Naive B cell (primary cell): ENCODE measurements at places on chromosomes 6 and 20.

DNA sequence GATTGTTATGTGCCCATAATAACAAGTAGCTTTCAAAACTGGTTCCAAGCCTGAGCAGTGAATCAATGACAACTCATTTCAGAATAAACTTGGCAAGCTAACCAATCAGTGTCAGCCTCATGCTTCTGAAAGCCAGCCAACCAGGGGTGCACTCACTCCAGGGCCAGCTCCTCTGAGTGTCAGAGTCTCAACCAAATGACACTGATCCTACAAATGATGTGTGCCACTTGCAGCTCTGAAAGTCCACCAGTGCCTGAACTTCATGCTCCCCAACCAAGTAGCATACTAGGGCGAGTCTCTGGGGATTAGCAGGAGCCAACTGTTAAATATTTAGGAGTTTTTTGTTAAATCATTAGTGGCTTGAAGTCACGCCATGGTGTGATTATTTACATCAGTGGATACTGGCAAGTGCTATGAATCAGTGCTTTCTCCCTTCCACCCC is 4.5 kb downstream of the IYD start:
- no peak for DNase-seq

- DNase-seq = peak; percentile 73
Measured at GRCh38 chr6:169654598-169655391, 47.0 kb downstream of the WDR27 start.

- DNase-seq = no peak
Measured at GRCh38 chr6:151230277-151230577, 9.5 kb upstream of the AKAP12 start.

GRCh38 chr6:90586546-90586835 is 381 bp downstream of the MAP3K7 start:
- no peak for DNase-seq

- DNase-seq = peak; percentile 74
Measured at GRCh38 chr20:36098364-36098763, 56.2 kb upstream of the EPB41L1 start.

- no peak for DNase-seq
Measured at GRCh38 chr20:5595744-5596143, 154.5 kb upstream of the SHLD1 start.

DNA sequence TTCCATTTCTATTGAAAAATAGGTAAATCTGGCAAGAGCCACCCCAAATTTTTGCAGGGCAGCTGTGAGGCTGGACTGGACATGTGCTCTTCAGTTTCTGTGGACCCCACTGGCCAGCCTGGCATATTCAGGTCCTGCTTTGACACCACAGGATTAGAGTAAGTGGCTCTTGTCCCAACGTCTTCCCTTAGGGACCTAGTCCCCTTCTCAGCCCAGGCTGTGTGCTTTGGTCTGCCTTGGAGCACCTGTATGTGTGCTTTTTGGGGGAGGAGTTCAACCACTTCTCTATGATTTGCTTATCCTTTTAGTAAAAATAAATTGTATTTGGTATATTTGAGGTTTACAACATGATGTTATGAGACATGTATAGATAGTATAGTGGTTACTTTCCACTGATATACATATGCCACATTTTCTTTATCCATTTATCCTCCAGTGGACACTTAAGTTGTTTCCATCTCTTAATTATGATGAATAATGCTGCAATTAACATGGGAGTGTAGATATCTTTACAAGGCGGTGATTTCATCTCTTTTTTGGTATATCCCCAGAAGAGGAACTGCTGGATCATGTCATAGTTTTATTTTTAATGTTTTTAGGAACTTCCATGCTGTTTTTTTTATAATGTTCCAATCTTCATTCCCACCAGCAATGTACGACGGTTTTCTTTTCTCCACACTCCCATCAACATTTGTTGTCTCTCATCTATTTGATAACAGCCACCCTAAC is 167.8 kb upstream of the UST start:
- no peak for DNase-seq

- DNase-seq = no peak
Measured at GRCh38 chr6:154404791-154405400, 48.3 kb upstream of the IPCEF1 start.

GRCh38 chr20:57940868-57941522 is 231.2 kb upstream of the PMEPA1 start:
- DNase-seq = no peak

- DNase-seq = no peak
Measured at GRCh38 chr6:15751721-15752350, 89.0 kb upstream of the DTNBP1 start.

DNA sequence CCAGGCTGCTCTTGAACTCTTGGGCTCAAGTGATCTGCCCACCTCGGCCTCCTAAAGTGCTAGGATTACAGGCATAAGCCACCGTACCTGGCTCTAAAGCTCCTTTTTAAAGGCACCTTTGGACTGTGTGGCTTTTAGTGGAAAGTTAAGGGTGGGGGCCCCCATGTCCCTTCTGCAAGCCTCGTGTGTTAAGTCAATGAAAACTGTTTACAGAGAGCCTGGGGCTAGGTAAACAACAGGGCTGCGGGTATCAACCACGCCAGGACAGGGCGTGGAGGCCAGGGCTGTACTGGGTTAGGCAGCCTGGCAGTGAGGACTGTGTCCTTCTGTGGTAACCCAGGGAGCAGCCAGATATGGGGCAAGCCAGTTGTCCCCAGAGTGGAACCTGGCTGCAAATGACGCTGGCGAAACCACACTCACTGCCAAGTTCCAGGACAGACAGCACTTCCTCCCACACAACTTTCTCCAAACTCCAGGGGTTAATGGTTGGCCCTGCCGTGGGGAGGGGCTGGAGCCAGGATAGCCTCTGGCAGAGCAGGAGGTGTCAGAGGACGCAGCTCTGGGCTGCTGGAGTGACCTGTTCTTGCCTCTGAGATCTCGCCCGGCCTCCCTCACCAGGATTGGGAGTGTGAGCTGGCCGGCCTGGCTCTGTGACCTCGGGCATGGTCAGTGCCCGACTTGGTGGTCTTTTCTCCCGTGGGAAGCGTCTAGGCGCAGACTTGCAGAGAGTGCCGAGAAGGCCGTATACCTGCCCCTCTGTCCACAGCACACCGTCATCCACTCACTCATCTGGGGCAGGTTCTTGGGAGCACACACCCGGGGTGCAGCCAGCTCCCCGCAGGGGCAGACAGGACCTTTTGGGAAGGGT is 3.2 kb downstream of the SLC17A9 start:
- DNase-seq = no peak

GRCh38 chr6:169288591-169288990 is 34.9 kb upstream of the THBS2 start:
- DNase-seq = no peak
